NCI-H1436 treated with DMSO at 0.1 percent for 48 hours (cell line): ENCODE measurements at places on chromosomes 4 and X.

DNA sequence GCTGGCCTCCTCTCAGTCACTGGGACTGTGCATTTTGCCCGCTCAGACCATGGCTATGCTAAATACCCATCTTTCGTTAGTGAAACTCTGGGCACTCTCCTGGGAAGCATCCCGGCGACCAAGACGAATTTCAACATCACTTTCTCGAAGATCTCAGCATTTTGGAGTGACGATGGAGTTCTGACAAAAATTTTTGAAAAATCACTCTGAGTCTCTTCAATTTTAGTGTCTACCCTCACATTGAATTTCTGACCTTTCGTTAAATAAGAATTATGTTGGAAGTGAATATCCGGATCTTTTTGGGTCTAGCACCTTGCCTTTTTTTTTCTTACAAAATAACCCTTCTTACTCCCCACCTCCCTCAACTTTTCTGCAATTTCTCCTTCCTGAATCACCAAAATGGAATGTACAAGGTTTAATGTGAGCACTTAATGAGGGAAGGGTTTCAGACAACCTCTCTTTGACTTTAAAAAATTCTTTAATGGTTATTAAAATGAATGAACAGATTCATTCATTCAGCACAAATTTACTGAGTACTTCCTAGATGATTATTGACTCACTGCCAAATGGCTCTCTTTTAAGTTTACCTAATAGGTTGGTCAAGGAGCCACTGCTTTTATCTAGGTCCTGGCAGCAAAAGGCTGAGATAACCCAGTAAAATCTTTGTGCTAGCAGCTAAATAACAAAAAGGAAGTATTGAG lies 746 bp upstream of the AADAT start:
- no peak for DNase-seq

- no peak for DNase-seq
These were observed 532 bp downstream of the RPS4X start for GRCh38 chrX:72276478-72276953.

- DNase-seq: no peak
These were observed 229.0 kb downstream of the ANK2 start for GRCh38 chr4:113278324-113278934.

- no peak for DNase-seq
These were observed 46.4 kb downstream of the SLC16A2 start for GRCh38 chrX:74467656-74468055.

GRCh38 chr4:5050520-5051277 lies 581 bp upstream of the STK32B start:
- DNase-seq: no peak

GRCh38 chr4:47974566-47974965 lies 41.9 kb downstream of the CNGA1 start:
- no peak for DNase-seq

DNA sequence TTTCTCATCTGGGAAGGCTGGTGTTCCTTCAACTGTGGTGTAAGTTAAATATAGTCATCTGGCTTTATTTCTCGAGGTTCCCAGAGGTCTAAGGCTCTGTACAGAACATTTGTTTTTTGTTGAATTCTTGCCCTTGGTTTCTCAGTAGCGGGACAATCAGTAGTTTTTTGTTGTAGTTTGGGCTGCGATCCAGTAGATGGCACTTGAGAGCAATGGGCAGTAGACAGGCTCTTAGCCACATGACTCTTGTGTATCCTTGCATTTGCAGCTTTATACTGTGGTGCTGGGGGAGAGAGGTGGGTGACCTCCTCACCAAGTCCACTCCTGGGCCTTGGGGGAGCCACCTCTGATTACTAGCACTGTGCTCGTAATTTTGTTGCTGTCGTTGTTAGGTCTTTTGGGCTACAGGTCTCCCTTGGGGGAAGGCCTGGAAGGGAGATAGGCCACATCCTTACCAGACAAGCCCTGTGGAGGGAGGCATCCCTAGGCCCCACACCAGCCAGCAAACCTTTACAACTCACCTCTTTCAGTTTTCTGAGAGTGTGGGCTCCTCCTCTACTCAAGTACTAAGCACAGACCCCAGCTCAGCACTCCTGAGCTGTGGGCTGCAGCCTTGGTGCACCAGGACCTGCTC lies 8.1 kb downstream of the ETDB start:
- no peak for DNase-seq

GRCh38 chr4:140052050-140052449 lies 101.9 kb downstream of the MAML3 start:
- DNase-seq: no peak

DNA sequence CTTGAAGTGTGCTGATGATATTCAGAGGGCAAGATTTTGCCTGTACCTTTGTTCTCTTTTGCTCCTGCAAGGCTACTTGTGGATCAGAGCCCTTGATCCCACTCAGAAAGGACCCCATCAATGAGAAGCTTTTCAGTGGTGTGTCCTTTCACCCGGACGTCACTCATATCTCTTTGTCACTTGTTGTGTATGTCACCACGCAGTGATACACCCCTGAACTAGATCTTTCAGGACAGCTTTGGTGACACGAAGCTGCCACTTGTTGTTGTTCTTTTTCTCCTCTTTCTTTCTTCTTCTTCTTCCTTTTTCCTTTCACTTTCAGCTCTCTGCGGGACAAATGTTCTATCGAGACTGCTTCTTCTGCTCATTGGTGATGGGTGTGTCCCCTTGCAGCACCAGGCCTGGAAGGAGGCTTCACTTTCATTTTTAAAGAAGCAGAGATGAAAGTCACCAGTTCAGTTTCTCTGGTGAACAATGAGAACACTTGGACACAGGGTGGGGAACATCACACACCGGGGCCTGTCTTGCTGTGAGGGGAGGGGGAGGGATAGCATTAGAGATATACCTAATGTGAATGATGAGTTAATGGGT lies 83.6 kb downstream of the NBDY start:
- DNase-seq: no peak

GRCh38 chr4:84804136-84804535 lies 162.4 kb downstream of the WDFY3 start:
- DNase-seq: no peak

DNA sequence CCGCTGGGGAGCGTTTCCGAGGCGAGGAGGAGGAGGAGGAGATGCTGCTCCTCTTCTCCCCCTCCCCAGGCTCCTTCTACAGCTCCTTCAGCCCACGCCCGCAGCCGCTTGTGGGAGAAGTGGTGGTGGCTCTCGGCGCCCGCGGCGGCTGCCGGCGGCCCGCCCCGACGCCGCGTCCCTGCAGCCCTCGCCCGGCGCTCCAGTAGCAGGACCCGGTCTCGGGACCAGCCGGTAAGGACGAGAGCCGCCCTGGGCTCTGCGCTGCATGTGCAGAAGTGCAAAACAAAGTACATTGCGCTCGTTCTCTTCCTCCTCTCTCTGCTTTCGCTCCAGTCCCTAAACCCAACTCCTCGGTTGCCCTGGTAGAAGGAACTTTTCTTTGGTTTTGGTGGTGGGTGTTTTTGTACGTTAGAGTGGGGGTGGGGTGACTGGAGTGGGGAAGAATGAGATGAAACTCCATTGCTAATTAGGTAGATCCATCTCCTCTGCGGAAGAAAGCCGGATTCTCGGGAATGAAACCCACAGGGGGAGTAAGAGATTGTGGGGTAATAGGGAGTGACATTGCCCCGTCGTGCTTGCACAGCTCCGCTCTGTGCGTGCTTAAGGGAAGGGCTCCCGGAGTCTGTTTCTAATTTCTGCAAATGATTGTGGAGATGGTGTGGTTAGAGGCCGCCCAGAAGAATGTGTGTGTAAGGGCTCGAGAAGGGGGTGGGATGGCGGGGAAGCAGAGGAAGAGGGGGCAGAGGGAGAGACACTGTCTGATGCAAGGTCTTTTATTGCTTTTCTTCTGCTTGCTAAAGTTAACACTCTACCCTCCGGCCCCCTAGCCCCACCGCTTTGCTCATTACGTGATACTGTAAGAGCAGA lies 677 bp downstream of the PTPN13 start:
- DNase-seq: no peak

- no peak for DNase-seq
These were observed 25.2 kb upstream of the FGFR3 start for GRCh38 chr4:1767770-1768366.

- no peak for DNase-seq
These were observed 10.7 kb downstream of the SEC24B start for GRCh38 chr4:109444182-109444844.

DNA sequence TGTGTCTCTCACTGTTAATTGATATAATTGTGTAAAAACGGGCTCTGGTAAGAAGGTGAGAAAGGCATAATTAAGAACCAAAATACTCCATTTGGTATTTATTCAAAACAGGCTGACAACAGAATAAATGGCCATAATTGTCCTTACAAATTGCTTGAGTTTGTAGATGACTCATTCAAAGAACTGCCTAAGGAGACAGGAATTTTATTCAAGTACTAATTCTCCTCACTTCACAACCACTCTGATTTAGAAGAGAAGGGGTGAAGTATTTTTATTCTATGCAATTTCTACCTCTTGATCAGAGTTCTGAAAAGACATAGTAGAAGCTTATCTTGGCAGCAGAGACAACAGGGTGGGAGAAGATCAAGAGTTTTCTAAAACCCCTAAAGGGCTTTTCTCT lies 43.1 kb downstream of the ATP11C start:
- no peak for DNase-seq

- DNase-seq: no peak
These were observed 329.3 kb downstream of the GBA3 start for GRCh38 chr4:23022032-23022431.

- no peak for DNase-seq
These were observed 32.1 kb upstream of the BEND2 start for GRCh38 chrX:18252644-18253359.

GRCh38 chr4:74111306-74111975 lies 12.4 kb upstream of the CXCL2 start:
- DNase-seq: no peak

DNA sequence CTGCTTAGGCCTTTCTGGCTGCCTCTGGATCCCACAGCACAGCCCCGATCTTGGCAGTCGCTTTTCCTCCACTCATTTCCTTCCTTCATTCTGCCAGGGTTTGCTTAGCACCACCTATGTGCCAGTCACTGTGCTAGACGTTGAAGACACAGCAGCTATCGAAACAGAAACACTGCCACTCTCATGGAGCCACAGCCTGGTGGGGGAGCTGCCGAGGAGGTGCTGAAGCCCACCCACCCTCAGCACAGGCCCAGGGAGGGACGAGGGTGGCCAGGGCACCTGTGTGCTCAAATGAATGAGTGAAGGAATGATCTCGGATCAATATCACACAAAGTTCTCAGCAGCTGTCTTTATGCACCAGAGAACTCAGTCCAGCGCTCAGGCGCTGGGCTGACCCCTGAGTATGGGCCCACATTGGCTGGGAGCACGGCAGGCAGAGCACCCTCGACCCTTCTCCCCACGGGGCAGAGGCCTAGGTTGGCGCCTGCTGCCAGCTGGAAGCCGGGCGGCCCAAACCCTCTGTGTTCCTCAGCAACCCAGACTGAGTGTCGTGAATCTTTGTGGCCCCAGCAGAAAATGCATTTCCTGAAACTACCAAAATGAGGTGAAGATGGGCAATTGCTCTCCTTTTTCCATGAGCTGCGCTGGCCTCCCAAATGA lies 108.9 kb downstream of the SORCS2 start:
- no peak for DNase-seq

DNA sequence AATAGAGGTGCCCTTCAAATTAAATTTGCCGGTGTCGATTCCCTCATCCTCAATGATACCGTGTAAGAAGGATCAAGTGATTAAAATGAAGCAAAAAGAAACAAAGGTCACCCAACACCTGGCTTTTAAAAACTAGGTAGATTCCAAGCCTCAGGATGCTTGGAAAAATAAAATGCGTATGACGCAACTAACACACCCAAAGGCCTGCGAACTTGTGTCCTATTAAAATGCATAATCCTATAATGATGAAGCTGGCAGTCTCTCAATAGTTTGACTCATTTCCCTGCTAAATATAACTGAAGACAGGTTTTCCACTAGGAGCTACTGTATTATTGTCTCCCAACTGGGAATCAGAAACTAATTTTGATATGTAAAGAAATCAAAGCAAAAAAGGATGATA lies 263.2 kb downstream of the DHX15 start:
- no peak for DNase-seq

DNA sequence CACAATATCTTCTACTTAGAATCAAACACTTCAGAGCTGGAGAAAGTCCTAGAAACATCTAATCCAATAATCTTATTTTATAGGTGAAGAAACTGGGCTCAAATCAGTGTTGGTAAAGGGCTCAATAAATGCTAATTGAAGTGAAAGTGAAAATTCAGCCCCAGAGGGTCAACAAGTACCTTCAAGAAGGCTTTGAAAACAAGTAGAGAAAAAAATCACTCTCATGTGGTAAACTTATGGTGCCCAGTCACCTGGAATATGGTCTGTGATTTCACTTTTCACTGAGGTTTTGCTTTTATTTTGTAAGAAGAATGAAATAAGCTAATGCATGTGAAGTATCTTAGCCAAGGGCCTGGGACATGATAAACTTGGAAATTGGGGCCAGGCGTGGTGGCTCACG lies 29.1 kb upstream of the EIF4E start:
- DNase-seq: no peak

DNA sequence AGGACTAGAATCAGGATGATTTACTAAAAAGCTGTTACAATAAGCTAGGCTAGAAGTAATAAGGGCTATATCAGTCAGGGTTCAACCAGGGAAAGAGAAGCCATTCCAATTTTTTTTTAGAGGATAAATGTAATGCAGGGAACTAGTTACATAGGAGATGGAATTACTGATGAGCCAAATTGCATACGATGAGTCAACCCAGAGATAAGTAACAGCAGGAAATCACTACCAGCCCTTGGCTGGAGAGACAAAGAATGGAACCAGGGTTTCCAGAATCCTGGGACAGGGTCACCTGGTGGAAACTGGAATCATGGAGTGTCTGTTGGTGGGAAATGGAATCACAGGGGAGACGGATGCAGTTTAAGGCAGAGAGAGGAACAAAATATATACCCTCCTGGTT lies 13.1 kb upstream of the MAGEA4 start:
- DNase-seq: no peak

DNA sequence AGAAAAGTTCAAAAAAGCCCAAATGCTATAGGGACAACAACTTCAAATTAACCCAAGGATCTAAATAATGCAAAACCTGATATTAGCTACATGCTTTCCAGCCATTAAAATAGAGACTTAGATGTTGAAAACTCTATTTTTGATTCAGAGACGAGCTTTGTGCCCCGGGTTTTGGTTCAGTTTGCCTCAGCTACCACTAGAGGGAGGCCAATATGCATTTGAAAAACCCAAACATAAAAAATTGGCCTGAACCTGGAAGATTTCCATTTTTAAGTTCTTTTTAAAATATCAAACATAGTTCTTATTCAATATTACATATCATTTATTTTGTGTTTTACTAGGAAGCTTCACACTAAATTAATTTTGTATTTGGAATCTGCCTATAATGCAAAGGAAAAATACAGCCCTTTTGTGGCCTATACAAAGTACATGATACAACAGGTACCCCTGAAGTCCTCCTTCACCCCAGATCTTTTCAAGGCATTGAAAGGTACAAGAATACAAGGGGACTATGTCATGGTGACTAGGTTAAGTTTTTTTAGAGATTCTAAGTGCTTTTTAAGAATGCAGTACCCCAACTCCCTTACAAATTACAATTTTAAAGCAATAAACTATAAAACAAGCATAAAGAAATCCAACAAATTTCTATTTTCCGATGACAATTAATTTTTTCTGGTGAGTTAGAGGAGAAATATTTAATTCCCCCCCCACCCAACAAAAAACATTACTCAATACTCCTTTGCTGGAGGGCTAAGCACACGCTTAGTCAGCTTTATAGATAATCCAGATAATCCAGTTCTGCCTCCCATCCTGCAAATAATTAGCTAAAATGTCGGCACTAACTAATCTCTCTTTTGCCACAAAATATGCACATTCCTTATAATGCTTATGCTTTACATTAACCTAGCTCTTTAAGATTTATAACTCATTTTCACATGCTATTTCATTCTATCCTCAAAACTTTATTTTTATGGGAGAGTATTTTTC lies 97.7 kb upstream of the PTPN13 start:
- DNase-seq: no peak

- no peak for DNase-seq
These were observed 252.8 kb downstream of the NAP1L3 start for GRCh38 chrX:93420525-93421082.
